CD4-positive, alpha-beta T cell (primary cell): ENCODE measurements at places on chromosomes 6 and 20. TPM values are rescaled to one million over a fixed set of nuclear protein-coding genes. Genes with fewer than 3 reads are reported as not detected.

- H3K36me3 ChIP-seq = no peaks in the 10 kb centered on the region
- H3K27me3 ChIP-seq = peaks cover 6% of the 10 kb centered on the region
- DNase-seq = no peak
- H3K4me1 ChIP-seq = no peaks in the 10 kb centered on the region
- H3K27ac ChIP-seq = no peak overlapping the region
These were observed 45.1 kb downstream of the BCAS1 start for GRCh38 chr20:54025251-54025771.

- no peaks in the 10 kb centered on the region for H3K27me3 ChIP-seq
- peaks cover 21% of the 10 kb centered on the region for H3K36me3 ChIP-seq
- H3K4me3 ChIP-seq = peak overlapping the region; percentile 13
- H3K4me1 ChIP-seq = peaks cover 30% of the 10 kb centered on the region
- no peak for DNase-seq
These were observed 4.0 kb downstream of the MYLIP start for GRCh38 chr6:16132909-16133308.

DNA sequence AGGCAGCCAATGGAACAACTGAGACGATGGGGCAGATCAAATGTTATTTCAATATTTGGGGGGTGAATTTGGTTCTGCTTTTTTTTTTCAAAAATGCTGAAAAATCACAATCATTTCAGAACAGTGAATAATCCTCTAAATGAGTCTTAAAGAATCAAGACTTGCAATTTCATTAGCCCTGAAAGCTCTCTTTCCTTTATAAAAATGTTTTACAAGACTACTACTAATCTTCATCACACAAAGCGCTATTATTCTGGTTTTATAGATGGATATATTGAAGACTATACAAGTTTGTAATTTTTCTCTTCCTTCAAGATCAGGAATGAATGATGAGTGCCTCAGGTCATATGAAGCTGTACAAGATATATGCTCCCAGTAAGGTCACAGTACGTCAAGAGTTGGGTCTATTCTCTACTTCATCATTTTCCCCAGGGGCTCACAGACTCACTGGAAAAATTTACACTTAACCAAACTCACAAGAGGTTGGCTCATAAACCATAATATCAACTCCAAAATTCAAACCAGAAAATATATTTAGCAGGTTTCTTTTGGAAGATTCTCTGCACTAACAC is 19.5 kb downstream of the RNF24 start:
- no peak for DNase-seq
- H3K4me3 ChIP-seq = no peak overlapping the region
- H3K36me3 ChIP-seq = no peaks in the 10 kb centered on the region
- H3K4me1 ChIP-seq = peaks cover 18% of the 10 kb centered on the region
- H3K27me3 ChIP-seq = no peaks in the 10 kb centered on the region

DNA sequence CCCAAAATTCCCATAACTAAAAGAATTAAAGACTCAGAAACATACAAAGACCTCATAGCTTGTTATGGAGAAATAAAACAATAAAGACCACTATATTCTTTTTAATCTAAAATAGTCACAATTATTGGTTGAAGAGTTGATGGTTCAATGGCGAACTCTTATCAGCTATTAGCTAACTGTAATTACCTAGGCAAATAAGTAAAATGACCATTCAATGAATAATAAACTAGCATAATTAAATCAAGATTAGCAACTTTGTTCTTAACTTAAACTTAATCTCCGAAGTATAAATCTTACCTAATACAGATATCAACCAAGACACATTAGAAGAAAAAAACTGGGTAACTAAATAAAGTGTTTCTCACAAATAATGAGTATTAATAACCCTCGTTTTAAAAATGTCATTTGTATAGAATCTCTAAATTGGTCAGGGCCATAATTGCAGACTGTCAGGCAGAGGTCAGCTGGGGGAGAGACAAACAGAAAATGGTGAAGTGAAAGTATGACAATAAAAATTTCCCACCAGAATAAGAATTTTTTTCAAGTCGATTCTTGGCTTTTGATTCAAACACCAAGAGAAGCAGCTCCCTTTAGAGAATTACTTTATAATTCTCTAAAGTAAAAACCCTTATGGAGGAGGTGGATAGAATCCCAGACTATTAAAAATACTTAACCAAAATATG is 1.7 kb downstream of the FKBP5 start:
- peaks cover 32% of the 10 kb centered on the region for H3K4me1 ChIP-seq
- H3K27me3 ChIP-seq = no peaks in the 10 kb centered on the region
- H3K4me3 ChIP-seq = peak overlapping the region; percentile 98

DNA sequence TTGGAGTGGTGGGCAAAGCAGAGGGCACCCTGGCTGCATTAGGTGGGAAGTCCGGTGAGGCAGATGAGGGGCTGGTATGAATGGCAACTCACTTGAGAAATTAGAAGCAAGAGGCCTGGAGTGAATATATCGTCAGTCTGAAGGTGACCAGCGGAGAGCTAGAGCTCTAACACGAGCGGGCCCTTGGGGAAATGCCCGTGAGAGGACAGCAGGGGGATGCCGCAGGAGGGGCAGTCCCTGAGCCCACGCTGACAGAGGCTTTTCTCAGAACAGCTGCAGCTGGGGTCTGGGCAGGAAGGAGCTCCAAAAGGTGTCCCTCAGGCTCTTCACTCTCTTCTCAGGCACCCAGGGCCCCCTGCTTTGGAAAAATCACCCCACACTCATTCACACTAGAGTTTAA is 32.0 kb upstream of the CD93 start:
- H3K27ac ChIP-seq = no peak overlapping the region
- H3K4me1 ChIP-seq = peaks cover 3% of the 10 kb centered on the region
- no peaks in the 10 kb centered on the region for H3K36me3 ChIP-seq
- no peak for DNase-seq

GRCh38 chr20:59985864-59986263 is 27.6 kb downstream of the CDH26 start:
- no peaks in the 10 kb centered on the region for H3K36me3 ChIP-seq
- no peak overlapping the region for H3K4me3 ChIP-seq
- H3K4me1 ChIP-seq = no peaks in the 10 kb centered on the region
- no peaks in the 10 kb centered on the region for H3K27me3 ChIP-seq
- DNase-seq = no peak

DNA sequence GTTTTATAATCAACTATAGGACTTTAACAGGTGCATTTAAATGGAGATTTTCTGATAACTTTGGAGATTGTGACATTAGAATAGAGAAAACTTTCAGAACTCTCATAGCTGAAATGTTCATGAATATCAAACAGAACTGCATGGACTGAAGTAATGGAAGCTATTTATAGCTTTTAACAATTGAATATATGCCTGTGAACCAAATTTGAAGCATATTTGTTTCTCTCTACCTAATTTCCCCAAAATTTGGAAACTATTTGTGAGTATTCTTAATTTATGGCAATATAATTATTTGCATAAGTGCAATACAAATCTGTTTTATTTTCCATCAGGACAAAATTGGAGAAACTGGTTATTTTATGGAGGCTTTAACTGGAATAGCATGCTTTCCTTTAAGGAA is 96.6 kb downstream of the PLG start:
- DNase-seq = no peak
- no peaks in the 10 kb centered on the region for H3K36me3 ChIP-seq
- H3K4me1 ChIP-seq = no peaks in the 10 kb centered on the region
- H3K27me3 ChIP-seq = no peaks in the 10 kb centered on the region
- H3K27ac ChIP-seq = no peak overlapping the region

DNA sequence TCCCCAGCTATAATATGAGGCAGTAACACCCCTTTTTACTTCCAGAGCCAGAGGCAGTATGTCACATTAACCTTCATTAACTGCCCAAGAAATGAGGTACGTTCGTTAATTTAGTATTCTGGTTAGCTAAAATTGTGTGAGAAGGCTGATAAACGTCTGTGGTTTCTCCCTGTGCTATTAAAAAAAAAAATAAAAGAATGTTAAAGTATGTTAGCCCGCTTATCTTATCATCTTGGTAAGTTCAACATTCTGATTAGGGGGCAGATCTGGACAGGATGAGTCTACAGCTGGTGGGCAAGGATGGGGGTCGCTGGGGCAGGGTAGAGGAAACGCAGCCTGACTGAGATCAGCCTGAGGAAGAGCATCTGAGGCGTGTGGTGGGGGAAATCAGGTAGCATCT is 154.0 kb downstream of the PRL start:
- peaks cover 8% of the 10 kb centered on the region for H3K27me3 ChIP-seq
- no peaks in the 10 kb centered on the region for H3K36me3 ChIP-seq
- H3K4me3 ChIP-seq = no peak overlapping the region
- H3K27ac ChIP-seq = no peak overlapping the region
- H3K4me1 ChIP-seq = no peaks in the 10 kb centered on the region

DNA sequence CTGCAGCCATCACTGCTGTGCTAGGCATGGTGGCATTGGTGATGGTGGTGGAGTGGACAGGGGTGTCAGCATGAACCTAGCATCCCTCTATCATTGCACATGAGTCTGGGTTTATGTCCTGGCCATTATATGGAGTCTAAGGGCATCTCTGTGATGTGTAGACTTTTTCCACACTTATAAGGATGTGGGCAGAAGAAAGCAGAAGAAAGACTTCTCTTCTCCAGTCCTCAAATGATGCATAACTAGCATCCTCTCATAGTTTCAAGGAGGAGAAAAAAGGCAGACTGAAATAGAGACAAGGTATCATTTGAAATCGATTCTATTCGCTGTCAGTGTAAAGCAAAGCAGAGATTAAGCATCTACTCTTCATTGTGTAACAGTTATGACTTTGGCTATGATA is 140.0 kb upstream of the ATXN1 start:
- no peaks in the 10 kb centered on the region for H3K36me3 ChIP-seq
- H3K4me1 ChIP-seq = no peaks in the 10 kb centered on the region
- no peak overlapping the region for H3K27ac ChIP-seq

- DNase-seq = no peak
- no peaks in the 10 kb centered on the region for H3K27me3 ChIP-seq
- no peaks in the 10 kb centered on the region for H3K4me1 ChIP-seq
- H3K36me3 ChIP-seq = no peaks in the 10 kb centered on the region
These were observed 29.3 kb upstream of the CTAGE9 start for GRCh38 chr6:131740161-131740560.

DNA sequence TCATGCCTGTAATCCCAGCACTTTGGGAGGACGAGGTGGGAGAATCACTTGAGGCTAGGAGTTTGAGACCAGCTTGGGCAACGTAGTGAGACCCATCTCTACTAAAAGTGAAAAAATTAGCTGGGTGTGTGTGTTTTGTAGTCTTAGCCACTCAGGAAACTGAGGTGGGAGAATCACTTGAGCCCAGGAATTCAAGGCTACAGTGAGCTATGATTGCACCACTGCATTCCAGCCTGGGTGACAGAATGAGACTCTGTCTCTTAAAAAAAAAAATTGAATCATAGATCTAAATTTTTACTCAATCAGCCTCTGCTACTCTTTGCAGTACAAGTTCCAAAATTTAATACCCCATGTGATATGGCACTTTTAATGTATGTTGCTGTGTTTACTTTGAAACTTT is 121.6 kb downstream of the ARMC2 start:
- H3K4me1 ChIP-seq = peaks cover 12% of the 10 kb centered on the region
- no peaks in the 10 kb centered on the region for H3K27me3 ChIP-seq
- H3K4me3 ChIP-seq = no peak overlapping the region
- H3K36me3 ChIP-seq = no peaks in the 10 kb centered on the region
- DNase-seq = no peak

- H3K4me3 ChIP-seq = no peak overlapping the region
- peaks cover 8% of the 10 kb centered on the region for H3K36me3 ChIP-seq
- H3K27ac ChIP-seq = peak overlapping the region; percentile 69
- peak; percentile 32 for DNase-seq
These were observed 27.1 kb upstream of the SYNCRIP start for GRCh38 chr6:85669735-85670194.

GRCh38 chr20:22866812-22867341 is 168.2 kb upstream of the SSTR4 start:
- H3K4me3 ChIP-seq = no peak overlapping the region
- no peak for DNase-seq

GRCh38 chr6:169812257-169812644 is 60.8 kb downstream of the ERMARD start:
- no peak overlapping the region for H3K27ac ChIP-seq
- no peaks in the 10 kb centered on the region for H3K27me3 ChIP-seq
- no peaks in the 10 kb centered on the region for H3K36me3 ChIP-seq
- no peak overlapping the region for H3K4me3 ChIP-seq
- H3K4me1 ChIP-seq = peaks cover 22% of the 10 kb centered on the region
- DNase-seq = peak; percentile 25

DNA sequence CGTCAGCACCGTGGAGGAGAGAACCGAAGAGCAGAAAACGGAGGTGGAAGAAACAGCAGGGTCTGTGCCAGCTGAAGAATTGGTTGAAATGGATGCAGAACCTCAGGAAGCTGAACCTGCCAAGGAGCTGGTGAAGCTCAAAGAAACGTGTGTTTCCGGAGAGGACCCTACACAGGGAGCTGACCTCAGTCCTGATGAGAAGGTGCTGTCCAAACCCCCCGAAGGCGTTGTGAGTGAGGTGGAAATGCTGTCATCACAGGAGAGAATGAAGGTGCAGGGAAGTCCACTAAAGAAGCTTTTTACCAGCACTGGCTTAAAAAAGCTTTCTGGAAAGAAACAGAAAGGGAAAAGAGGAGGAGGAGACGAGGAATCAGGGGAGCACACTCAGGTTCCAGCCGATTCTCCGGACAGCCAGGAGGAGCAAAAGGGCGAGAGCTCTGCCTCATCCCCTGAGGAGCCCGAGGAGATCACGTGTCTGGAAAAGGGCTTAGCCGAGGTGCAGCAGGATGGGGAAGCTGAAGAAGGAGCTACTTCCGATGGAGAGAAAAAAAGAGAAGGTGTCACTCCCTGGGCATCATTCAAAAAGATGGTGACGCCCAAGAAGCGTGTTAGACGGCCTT is 41.6 kb downstream of the ZBTB2 start:
- peaks cover 11% of the 10 kb centered on the region for H3K4me1 ChIP-seq
- H3K36me3 ChIP-seq = no peaks in the 10 kb centered on the region
- H3K27ac ChIP-seq = no peak overlapping the region
- H3K27me3 ChIP-seq = no peaks in the 10 kb centered on the region

DNA sequence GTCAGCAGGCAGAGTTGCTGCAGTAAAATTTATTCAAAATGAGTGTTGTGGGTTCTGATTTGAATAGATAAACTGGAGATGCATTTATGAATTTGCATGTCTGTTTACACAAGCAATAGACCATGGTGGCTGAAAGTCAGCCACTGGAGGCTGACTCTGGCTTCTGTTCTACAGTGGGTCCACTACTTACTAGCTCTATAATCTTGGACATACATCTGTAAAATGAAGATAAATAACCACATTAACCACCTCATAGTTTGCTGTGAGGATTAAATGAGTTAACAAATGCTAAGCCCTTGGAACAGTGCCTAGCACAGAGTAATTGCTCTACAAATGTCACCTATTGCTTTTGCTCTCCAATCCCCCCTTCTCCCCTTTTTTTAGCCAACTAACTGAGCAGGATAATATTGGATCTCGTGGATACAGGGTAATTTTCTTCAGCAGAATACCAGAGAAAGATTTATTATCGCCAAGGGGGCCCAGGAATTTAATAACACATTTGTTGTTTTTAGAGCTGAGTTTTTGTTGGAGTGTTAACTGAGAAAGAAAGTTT is 1.4 kb upstream of the PM20D2 start:
- no peak for DNase-seq
- H3K4me3 ChIP-seq = no peak overlapping the region
- no peak overlapping the region for H3K27ac ChIP-seq
- no peaks in the 10 kb centered on the region for H3K27me3 ChIP-seq
- peaks cover 12% of the 10 kb centered on the region for H3K4me1 ChIP-seq
- peaks cover 4% of the 10 kb centered on the region for H3K36me3 ChIP-seq

- H3K27me3 ChIP-seq = no peaks in the 10 kb centered on the region
- no peaks in the 10 kb centered on the region for H3K36me3 ChIP-seq
- H3K4me3 ChIP-seq = no peak overlapping the region
- H3K4me1 ChIP-seq = no peaks in the 10 kb centered on the region
These were observed 345.9 kb upstream of the MANEA start for GRCh38 chr6:95231416-95231815.

ACTL10 gene
- total RNA-seq = 0.55 TPM

GNL1 gene
- total RNA-seq = 145 TPM

OOEP gene
- total RNA-seq = 0.38 TPM

CHRNA4 gene
- total RNA-seq = not detected

SMOC2 gene
- total RNA-seq = not detected

BPIFB4 gene
- total RNA-seq = not detected

PTCRA gene
- not detected for total RNA-seq

ANKEF1 gene
- 1.3 TPM for total RNA-seq

KCNQ2 gene
- not detected for total RNA-seq
